ENCODE measurements at places on chromosomes 7 and 10. TPM values are rescaled to one million over a fixed set of nuclear protein-coding genes. Genes with fewer than 3 reads are reported as not detected.

DNA sequence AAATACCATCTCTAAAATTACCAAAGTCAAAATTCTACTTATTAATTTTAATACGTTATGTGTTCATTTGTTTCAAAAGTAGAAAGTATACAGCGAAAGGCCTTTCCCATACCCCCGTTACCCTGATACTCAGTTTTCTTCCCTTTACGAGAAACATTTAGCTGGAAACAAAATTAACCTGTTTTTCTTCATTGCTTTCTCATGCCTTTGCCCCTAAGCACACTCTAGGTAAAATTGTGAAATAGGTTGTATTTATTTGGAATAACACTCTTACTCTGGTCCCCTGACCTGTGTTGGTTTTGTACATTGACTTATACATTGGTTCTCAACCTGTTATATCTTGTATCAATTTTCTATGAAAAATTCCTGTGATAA, 47.1 kb downstream of the GLCCI1 start:
- no peak for DNase-seq

DNA sequence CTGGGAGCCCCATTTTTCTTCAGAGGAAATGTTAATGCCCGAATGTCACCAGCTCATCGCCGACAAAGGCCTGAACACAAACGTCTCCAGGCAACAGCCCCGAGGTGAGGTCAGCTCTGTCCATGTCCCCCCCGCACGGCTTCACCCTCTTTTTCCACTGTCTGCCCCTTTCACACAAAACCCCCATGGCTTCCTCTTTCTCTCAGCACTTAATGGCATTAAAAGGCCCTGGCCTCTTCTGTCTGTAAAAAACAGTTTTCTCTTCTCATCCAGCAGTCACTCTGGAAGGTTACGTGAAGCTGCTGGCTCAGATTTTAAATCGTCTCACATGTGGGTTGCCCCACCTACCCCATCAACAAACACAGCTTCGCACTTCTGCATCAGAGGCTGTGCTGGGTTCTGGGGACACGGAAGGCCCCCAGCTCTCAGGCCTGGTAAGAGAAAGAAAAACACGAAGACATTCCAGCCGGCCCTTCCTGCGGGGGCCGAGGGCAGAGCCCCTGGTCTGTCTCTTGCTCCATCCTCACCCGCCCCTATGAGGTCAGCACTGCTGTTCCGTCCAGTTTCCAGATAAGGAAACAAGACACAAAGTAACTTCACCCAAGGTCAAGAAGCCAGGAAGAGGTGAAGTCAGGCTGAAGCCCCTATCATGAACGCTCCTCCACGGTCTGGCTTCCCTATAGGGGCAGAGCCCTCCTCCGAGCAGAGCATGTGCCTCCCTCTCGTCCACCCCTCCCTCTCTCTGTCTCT, 91.1 kb upstream of the PDGFA start:
- peak; percentile 51 for DNase-seq

DNA sequence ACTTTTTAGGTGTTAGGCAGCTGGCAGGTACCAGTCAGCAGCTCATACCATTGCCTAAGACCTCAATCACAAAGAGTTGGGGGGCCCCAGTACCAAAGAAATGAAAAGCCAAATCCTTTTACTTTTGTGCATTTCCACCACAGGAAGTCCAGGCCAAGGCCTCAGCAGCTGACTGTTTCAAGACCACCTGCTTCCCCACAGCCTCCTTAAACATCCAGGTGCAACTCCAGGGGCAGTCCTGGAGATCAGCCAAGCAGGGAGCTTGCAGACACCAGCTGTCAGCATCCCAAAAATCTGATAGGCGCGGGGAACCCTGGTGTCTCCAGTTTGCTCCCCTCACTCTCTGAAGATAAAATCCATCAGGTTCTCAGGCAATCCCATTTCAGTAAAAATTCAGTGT, 91.5 kb upstream of the EFCAB10 start:
- no peak for DNase-seq

GRCh38 chr7:1963575-1963974, 269.2 kb downstream of the MAD1L1 start:
- no peak for DNase-seq

DNA sequence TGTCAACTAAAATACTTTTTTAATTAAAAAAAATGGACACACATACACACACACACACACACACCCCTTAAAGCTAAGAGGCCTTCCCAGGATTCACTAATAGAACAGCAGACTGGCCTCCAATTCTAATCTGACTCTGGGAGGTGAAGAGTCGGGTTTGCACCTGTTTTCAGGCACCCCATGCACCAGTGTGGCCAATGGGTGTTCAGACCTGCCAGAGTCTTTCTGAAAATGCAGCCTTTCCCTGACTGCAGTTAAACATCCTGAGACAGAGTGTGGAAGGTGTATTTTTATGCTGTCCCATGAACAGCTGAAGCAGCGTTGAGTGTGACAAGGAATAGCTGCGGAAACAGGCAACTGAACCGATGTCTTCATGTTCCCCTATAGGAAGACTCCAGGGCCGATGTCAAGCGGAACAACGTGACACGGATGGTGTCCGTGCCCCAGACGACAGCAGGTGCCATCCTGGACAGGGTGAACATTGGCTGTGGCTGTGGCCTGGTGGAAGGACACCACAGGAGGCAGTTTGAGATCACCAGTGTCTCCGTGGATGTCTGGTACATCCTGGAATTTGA, 74.6 kb upstream of the LYZL2 start:
- DNase-seq, result no peak

DNA sequence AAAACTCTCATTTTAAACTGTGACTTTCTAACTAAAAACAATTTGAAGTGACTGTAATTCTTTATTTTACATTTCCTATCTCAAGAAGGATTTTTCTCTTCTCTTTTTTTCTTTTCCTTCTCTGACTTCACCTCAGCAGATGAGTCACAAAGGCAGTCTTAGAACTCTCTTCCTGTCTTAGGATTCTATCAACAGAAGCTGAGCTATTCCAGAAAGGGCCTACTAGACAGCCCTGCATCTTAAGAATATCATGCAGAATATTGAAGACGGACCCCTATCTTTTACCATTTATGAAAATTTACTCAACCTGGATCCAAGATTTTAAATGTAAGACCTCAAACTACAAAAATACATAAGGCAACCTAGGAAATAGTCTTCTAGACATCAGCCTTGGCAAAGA, 365.7 kb upstream of the SEMA3C start:
- no peak for DNase-seq

DNA sequence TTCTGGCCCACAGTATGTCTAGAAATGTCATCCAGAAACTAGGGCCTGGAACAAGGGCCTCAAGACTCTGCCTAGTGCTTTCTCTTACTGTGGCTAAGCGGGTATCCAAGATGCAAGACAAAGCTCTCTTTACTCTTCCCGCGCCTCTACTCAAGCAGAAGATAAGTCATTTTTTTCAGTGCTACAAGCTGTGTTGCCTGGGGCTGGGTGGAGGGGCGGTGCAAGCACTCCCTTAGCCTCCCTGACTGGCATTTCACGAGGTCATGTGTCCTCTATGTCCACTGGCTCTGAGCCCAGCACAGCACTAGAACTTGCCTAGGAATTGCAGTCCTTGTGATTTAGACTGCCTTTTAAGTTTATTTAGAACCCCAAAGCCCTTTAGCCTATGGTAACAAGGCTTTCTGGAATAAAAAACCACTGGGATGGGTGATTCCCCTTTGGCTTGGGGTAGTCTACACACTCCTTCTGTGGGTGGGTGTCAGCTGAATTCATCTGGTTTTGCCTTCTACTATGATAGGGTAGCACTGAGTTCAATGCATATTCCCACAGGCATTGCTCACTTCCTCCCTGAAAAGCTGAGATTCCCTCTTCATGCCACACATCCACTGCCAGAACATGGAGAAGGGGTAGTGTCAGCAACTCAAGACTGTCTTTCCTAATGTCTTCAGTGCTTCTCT, 371.8 kb upstream of the KCND2 start:
- DNase-seq, result no peak

GRCh38 chr7:3064067-3064466, 20.4 kb upstream of the CARD11 start:
- DNase-seq, result peak; percentile 22

The EPO gene
- total RNA-seq, result not detected

DNA sequence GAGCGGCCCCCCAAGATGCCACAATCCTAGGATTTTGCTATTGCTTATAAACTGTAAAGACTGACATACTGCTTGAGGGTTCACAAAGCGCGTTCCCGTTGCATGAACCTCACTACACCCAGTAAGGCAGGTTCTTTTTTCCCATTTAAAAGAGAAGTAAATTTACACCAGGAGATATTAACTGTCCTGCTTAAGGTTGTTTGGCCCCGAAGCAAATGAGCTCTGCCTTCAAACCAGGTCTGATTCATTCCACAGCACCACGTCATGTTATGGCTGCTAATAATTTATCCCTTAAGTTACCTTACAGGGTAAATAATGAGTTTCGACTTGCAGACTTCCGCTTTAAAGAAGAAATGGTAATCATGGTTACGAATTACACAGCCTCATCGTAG, 559 bp upstream of the FKBP14 start:
- peak; percentile 21 for DNase-seq

The PAPOLB gene
- not detected for total RNA-seq

The SLC18A3 gene
- not detected for total RNA-seq

GRCh38 chr7:85030893-85031292, 156.0 kb downstream of the SEMA3D start:
- DNase-seq, result no peak

DNA sequence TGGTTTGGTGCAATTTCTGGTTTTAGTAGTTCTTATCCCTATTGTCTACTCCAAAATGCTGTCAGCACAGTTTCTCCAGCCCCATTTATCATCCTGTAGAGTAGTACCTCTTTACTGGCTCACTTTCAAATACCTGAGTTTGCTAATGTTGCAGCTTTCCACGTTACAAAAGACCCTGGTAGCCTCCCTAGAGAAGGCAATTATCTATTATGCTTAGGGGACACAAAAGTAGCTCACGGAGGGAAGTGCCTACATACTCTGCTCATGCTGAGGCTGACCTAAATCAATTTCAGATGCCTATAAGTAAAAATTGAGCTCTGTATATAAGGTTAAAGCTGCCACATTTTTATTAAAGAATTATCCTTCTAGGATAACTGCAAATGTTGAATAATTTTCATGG, 603.6 kb downstream of the CNTNAP2 start:
- no peak for DNase-seq

GRCh38 chr10:48199580-48200377, 74.7 kb downstream of the FRMPD2 start:
- no peak for DNase-seq
